Activated naive CD8-positive, alpha-beta T cell treated with anti-CD3 and anti-CD28 coated beads, Interleukin-2, amount 10 ng/mL, durations not matched to agents 7 days and 5 days (primary cell): ENCODE measurements at places on chromosomes 1 and 21.

DNA sequence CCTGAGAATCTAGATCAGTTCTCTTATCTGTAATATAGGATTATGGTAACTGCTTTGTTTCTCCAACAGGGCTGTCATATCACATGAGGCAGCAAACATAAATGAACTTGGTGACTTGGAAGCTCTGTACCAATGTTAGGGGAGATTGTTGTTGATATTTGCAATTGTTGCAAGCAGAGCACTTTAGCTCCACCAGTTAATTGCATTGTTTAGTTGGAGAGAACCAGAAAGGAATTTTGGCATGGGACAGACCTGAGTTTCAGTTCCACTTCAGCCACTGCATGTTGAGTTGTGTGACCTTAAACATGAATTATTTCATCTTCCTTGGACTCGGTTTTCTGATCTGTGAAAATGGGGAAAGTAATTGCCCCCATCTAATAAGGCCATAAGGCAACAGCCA, 142.3 kb upstream of the JUN start:
- DNase-seq, result no peak

- no peak for DNase-seq
Measured at GRCh38 chr1:241553886-241554592, 21.9 kb downstream of the KMO start.

GRCh38 chr1:93817819-93818569, 61.0 kb downstream of the DNTTIP2 start:
- no peak for DNase-seq

DNA sequence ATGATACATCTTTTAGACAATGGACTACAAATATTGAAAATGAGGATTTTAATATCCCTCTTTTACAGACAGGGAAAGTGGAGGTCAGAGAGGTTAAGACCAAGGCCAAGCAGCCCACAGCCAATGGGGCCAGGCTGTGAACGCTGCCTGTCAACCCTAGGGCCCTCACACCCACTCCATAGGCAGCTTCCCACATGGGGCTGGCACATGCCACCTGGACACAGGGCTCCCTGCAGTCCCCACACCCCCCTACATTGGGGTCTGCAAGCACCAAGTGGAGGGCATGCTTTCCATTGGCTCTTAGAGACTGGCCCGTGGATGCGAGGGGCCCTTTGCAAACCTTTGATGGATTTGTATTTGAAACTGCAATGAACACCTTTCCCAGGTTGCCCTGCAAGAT, 348.5 kb upstream of the VAMP3 start:
- no peak for DNase-seq

- no peak for DNase-seq
Measured at GRCh38 chr21:42186591-42186990, 32.3 kb upstream of the ABCG1 start.

DNA sequence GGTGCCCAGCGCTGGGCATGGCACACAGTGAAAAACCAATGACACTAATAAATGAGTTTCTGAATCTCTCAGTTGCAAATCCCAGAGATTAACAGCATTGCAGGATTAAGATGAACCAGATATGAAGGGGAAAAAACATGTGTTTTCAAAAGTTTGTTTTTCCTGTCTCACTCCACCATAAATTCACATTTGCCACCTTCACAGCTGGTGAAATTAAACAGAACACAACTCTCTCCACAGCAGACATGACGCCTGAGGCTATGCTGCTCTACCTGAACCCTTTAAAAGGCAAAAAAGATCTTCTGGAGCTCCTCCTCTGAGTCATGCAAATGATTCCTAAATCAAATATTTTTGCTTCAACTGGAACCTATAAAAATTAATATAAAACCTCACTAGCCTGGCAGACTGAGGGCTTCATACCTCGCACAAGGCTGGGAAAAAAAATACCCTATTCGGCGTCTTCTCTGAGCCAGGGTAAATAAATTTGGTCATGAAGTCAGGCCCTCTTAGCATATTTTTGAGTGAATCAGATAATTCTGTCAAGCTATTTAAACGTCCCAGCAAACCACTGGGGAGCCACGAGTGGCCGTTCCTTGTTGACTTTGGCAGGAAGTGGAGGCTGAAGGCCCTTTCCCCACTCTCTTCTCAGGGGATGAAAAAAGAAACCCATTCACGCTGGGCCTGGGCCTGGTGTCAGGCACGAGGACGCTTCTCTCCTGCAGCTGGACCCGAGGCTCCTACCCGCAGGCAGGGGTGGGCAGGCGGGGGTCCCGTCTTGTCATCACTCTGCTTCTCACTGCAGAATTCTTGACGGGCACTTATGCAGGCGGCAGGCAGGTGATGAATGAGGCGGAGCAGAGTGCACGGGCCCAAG, 53.0 kb downstream of the DMRTB1 start:
- DNase-seq, result no peak

DNA sequence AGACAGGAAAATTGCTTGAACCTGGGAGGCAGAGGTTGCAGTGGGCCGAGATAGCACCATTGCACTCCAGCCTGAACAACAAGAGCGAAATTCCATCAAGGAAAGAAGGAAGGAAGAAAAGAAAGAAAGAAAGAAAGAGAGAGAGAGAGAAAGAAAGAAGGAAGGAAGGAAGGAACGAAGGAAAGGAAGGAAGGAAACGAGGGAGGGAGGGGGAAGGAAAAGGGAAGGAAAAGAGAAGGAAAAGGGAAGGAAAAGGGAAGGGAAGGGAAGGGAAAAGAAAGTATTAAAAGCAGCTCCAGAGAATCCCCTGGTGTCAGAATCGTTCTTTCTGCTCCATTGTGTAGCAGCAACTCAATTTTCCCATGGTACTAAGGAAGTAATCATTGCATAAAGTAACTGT, 19.2 kb upstream of the ZSWIM5 start:
- DNase-seq, result no peak

- no peak for DNase-seq
Measured at GRCh38 chr1:16158993-16159831, 3.3 kb upstream of the EPHA2 start.
